Posterior cingulate gyrus (tissue), 11 donors: ENCODE measurements at places on chromosomes 3 and 15.

DNA sequence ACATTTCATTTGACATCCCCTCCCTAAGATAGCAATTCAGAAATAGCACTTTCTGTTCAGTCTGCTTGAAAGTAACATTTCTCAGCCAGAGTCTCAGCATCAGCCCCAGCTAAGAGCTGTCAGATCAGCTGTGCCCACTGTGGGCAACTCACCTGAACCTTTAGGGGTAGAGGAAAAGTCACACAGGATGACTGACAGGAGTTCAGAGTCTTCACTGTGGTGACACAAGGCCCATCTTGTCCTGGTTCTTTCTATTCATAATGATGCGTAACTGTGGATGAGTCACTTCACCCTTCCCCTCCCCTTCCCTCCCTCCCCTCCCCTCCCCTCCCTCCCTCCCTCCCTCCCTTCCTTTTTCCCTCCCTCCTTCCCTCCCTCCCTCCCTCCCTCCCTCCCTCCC, 96.1 kb upstream of the RASGRP1 start:
- no peak for DNase-seq

DNA sequence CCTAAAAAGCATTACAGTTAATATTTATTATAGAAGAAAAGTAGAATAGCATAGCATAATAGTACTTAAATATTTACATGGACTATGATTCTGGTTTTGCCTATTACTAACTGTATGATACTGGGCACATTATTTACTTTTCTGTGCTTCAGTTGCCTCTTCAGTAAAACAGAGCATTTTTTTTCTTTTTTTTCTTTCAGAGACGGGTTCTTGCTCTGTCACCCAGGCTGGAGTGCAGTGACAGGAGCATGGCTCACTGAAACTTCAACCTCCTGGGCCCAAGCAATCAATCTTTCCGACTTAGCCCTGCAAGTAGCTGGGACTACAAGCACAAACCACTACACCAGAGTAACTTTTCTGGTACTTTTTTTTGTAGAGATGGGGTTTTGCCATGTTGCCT, 47.0 kb downstream of the GYG1 start:
- no peak for DNase-seq

DNA sequence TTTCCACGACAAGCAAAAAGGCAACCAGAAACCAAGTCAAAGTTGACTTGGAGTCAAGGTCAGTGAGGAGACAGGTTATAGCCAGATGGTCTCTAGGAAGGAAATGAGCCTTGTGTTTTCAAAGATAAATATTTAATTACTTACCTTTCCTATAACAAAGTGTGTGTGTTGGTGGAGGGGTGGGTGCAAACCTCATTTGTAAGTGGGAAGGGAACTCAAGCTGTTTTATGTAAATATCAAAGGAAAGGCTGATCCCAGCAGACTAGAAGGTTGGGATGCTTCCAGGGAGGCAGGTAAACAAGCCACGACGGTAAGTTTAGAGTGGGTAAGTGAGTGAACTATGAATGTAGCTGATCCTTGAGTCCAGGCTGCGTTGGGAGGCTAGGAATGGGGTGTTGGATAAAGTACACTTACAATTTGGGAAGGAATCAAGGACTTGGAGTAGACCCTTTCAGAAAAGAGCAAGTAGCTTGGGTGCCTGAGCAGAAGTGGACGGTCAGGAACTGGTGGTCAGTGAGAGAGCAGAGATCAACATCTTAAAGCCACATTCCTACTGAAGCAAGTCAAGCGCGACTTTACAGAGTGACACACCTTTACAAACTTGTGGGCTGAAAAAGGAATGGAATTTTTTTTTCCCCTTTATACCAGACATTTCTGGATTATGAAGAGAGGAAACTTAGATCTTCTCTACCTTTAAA, 82.0 kb upstream of the TBL1XR1 start:
- no peak for DNase-seq

DNA sequence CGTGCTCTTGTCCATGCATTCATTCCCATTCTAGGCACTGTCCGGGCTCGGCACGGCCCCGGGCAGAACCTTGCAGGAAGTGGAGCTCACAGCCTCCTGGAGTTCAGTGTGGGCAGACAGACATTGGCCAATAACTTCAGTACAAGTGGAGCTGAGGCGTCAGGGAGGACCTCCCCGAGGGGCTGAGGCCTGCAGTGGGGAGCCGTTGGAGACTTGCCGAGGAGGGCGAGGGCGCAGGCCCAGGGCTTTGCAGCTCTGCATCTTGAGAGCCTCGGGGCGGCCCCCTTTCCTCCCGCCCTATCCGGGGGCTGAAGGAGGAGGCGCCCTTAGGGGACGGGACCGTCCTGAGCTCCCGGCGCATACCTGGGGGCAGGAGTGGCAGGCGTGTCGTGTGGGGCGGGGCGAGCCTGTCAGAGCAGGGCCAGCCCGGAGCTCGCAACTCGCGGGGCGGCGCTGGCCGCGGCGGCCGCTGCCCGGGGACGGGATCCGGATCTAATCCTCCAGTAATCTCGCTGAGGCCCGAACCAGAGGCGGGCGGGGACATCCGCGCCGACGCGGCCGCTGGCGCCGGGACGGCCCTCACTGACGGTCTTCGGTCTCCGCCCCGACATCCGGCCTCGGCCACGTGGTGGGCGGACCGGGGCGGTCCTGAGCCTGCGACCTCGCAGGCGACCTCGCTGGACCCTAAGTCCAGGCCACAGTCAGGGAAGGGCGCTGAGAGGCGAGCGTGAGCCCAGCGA, at the start of gene ACY1:
Gene ACY1, plus strand, starts transcription at position 698 of the 740 bp plus-strand sequence. CDS start 530 bp downstream, outside the sequence.
- peak; percentile 72 for DNase-seq

DNA sequence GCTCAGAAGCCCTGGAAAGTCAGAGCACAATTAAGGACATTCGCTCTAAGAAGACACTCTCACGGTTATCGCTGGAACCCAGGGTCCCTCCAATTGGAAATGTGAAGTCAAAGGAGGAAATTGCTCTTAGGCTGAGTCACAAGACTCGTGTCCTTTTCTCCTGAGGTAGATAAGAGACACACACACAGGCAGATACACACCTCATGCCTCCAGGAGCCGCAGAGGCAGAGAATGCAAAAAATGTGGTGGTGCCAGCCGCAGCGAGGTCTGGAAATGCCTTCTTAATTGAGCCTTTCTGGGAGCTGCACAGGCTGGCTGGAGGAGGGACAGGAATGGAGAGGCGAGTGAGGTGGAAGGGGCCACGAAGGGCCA, 189.3 kb downstream of the OPA1 start:
- no peak for DNase-seq

DNA sequence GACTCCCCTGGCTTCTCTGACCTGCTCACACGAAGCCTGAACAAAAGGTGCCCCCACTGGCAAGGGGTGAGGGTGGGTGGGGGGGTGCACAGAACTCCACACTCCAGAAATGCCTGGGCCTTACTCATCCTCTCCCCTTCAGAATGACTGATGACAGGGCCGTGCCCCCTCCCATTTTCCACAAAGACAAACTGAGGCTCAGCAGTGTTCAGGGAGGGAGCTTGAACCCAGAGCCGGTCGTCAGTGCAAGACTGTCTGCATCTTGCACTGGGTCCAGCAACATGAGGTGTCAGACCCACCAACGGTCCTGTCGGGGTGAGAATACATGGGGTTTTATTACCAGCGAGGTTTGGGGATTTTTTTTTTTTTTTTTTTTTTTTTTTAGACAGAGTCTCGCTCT, 15.3 kb downstream of the IGDCC3 start:
- DNase-seq: no peak

GRCh38 chr3:113277941-113278598, 66.7 kb downstream of the BOC start:
- DNase-seq: no peak
